ENCODE measurements at places on chromosomes 2 and 18. TPM values are rescaled to one million over a fixed set of nuclear protein-coding genes. Genes with fewer than 3 reads are reported as not detected.

- no peak for DNase-seq
Observed at GRCh38 chr2:56801214-56801613, 617.4 kb downstream of the CCDC85A start.

DNA sequence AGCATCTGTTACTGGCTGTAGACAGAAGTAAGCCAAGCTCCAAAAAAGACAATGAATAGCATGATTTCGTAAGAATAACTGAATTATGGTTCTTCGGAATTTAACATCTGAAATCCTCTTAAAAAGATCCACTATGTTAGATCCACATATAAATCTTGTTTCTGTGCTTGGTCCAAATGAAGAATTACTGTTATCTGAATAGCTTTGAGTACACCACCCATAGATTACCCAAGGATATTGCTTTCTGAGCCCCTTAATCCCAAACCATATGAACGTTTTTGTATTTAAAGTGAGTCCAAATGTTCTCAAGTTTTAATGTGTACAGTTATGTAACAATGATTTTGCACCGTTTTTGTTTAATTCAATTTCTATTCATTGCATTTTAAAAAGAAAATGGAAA is 124.9 kb downstream of the DSC3 start:
- DNase-seq = no peak

DNA sequence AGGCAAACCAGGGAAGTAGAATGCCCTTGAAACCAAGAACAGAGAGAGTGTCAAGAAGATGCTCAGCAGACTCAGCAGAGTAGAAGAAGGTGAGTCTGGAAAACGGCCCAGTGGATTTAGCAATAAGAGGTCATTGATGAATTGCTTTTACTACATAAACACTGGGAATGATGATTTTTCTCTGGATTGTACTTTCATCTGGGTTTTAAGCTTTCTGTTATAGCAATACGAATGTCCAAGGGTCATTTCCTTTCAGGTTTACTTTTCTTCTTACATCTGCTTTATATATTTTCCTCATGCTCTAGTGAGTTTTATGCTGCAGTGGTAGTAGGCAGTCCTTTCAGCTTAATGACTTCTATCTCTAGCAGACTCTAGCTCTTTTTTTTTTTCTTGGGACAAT is 16.9 kb downstream of the EML6 start:
- no peak for DNase-seq

DNA sequence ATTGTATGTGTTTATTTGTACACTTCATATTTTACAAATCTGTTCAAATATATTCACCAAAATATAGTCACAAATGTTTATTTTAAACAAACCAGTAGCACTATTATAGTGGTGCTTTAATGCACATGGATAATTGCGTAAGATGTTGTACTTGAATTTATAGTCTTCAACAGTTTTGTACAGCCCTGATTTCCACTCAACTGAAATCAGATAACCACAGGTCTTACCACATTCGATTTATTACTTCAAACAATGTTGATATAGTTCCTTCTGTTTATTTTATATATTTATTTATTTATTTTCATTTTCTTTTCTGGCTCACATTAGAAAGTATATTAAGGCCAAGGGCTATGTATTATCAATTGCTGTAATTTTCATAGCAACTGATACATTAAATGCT is 99.4 kb upstream of the ZNF804A start:
- no peak for DNase-seq

DNA sequence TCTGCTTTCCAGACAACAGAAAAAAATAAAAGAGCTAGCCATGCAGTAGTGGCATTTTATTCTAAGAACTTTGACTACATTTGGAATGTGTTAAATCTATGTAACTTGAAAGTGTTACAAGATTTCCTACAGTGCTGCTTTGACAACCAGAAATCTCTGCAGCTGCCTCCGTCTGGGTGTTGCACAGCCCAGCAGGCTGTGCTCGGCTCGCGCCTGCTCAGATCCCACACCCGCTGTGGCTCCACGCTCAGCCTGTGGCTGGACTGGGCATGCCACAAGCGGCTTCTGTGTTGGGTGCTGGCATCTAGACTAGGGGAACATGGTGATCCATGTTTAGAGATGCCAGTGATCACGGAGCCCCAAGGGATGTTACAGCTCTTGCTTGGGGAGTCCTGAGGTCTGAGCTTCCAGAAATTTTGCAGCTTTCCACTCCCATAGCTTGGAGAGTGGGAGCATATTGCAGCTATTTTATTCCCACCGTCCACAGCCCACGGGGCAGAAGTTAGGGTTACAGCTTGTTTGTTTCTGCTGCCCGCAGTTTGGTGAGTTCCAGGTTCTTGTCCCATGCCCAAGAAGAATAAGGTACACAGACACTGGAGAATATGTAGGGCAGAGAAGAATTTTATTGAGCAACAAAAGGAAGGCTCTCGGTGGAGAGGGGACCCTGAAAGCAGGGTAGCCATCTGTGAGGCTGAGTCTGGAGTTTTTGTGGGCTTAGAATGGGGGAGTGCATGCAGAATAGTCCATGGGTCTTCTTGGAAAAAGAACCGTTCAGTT is 44.1 kb downstream of the FAM171B start:
- no peak for DNase-seq

DNA sequence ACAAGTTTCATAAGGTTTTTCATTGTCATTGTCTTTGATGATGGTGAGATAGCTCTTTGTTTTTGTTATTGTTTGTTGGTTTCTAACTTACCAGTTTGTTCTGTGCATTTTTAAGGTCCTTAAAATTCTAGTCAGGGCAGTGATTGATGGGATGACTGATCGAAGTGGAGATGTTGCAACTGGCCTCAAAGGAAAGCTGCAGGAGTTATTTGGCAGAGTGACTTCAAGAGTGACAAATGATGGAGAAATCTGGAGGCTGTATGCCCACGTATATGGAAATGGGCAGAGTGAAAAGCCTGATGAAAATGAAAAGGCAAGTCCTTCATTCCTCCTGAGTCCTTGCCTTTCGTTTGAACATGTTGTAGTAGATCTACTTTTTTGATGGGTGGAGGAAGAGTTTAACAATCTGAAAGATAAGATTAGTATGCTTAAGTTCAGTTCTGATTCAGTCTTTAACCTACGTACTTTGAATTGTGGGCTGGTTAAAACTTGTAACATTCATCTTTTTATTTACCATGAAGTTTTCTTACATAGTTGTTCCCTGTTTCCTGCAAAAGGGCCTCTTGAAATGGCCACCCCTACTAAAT is 135.8 kb upstream of the LTBP1 start:
- DNase-seq = no peak

DNA sequence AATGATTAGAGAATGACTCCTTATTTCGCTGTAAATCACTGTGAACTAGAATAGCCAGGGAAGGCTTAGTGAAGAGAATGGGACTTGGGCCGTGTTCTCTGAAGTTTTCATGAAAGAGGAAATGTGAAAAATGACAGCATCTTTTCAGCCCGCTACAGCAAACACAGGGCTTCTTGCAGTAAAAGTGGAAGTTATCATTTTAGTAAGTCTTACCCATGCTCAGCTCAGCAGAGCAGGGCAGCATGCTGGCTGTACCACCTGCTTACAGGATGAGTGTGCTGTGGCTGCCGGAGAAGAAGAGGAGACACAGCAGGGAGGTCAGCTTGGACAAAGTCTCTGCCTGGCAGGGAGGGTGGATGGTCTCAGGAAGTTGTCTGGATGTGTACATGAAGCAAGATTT is 300.7 kb upstream of the DLGAP1 start:
- DNase-seq = no peak

DNA sequence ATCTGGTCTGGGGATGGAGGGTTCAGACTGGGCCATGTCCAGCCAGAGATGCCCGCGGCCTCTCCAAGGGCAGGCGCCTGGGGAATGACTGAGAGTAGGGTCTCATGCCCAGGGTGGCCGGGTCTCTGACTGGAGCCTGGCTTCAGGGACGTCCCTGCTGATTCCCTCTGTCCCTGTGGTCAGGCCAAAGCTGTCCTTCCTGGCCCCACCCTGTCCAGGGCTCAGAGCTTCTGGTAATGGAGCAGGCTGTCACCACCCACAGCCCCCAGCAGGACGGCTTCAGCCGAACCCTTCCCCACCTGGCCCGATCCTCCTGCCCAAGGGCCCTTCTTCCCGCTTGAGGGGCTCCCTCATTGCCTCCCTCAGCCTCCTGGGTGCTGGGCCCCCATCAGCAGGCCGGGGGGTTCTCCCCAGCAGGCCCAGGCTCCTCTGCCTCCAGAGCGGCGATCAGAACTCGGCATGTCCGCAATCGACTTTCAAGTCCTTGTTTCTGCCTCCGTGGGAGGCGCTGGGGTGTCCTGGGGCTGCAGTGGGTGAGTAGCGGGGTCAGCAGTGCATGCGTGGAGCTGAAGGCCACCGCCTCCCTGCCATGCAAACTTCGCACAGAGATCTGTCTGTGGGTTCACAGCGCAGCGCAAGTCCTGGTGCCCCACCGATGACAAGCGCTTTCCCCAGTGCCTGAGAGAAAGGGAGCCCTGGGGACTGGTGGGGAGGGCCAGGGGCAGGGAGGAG is 18.3 kb downstream of the RAMP1 start:
- DNase-seq = no peak

GRCh38 chr2:233375490-233376314 is 21.4 kb downstream of the DGKD start:
- no peak for DNase-seq

GRCh38 chr2:56476509-56477071 is 292.8 kb downstream of the CCDC85A start:
- no peak for DNase-seq

DNA sequence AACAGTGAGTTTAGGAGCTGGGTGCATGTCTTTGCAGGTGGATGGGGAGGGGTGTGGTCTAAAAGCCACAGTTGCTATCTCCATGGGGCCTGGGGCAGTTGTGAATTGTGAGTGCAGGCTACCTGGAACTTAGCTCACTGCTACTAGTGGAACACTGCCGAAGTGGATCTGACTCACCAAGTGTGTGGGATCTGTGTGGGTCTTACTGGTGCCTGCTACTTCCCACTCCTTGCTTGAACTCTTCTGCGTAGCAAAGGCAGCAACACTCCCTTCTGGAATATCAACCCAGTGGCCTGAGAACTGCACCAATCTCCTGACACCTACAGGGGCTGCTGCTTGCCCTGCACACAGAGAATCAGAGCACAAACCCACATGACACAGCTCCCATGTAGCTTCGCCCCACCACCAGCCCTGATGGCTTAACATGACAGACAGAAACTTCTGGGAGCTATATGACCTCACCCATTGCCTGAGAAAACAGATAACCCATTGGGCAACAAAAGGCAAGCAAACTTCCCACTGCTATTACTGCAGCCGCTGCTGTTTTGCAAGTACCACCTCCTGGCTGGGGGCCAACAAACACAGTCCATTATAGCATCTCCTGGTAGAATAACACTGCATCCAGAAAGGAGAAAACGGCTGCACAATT is 455.1 kb upstream of the DDX18 start:
- no peak for DNase-seq

GRCh38 chr18:74935434-74935833 is 273.5 kb downstream of the PTGR3 start:
- DNase-seq = no peak

DNA sequence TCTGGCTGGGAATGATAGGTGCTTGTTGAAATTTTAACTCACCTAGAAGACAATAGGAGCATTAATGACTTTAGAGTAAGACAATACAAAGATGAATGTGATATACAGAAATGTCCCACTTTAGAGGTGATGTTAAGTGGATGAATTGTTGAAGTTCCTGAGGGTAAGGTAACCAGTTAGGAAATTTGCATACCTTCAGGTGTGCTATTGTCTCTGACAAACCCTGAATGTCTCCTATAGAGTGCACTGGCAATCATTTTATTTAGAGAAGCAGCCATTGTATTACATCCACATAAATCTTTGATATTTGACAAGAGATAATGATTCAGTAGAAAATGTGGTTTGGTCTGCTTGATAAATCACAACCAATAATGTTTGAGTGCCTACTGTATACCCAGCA is 228.5 kb downstream of the RNF144A start:
- no peak for DNase-seq

GRCh38 chr2:169928463-169928864 is 101.2 kb downstream of the UBR3 start:
- no peak for DNase-seq

- no peak for DNase-seq
Observed at GRCh38 chr2:177675350-177675821, 282.8 kb downstream of the AGPS start.

DNA sequence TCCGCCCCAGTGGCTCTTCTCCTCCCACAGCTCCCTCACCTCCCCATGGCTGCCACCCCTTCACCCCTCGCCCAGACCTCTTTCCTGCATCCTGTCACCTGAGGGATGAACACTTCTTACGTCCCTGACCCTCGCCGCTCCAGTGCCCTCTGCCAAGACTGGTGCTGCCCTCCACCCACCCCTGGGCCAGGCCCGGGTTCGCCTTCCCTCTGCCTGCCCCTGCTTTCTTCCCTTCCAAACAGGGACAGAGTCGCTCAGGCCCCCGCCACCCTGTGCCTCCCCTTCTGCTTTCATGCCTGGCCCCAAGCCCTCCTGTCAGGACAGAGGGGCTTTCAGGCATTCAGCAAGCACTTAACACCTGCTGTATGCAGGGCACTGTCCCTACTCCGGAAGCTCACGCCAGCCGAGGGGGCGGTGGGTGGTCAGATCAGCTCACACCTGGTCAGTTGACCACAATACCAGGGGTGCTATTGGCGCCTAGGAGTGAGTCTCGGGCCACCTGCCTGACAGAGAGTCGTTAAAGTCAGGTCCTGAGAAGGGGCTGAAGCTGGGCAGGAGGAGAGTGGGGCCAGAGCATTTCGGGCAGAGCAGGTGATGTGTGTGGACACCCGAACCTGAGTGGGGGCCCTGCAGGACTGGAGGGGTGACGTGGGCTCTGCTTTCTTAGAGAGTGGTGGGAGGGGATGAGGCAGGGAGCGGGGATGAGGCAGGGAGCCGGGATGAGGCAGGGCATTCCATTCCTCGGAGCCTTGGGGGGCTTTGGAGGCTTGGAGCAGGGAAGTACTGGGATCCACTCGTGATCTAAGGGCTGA is 26.0 kb upstream of the HPCAL1 start:
- no peak for DNase-seq

- DNase-seq = no peak
Observed at GRCh38 chr2:45103351-45104345, 94.4 kb upstream of the SIX2 start.

GRCh38 chr2:191302459-191303139 is 57.4 kb downstream of the MYO1B start:
- DNase-seq = no peak

HOXD13 gene
- not detected for total RNA-seq

ZNF804A gene
- total RNA-seq = not detected

REG1A gene
- not detected for total RNA-seq

GALR1 gene
- total RNA-seq = not detected

TUBA3D gene
- not detected for total RNA-seq

Data from T-helper 17 cell (primary cell).